Stimulated activated naive CD4-positive, alpha-beta T cell treated with Interleukin-2 at 50 U/mL for 16 hours (primary cell): ENCODE measurements at places on chromosomes 2 and 18.

GRCh38 chr2:127770973-127771735 lies 39.8 kb downstream of the WDR33 start:
- no peak for DNase-seq

DNA sequence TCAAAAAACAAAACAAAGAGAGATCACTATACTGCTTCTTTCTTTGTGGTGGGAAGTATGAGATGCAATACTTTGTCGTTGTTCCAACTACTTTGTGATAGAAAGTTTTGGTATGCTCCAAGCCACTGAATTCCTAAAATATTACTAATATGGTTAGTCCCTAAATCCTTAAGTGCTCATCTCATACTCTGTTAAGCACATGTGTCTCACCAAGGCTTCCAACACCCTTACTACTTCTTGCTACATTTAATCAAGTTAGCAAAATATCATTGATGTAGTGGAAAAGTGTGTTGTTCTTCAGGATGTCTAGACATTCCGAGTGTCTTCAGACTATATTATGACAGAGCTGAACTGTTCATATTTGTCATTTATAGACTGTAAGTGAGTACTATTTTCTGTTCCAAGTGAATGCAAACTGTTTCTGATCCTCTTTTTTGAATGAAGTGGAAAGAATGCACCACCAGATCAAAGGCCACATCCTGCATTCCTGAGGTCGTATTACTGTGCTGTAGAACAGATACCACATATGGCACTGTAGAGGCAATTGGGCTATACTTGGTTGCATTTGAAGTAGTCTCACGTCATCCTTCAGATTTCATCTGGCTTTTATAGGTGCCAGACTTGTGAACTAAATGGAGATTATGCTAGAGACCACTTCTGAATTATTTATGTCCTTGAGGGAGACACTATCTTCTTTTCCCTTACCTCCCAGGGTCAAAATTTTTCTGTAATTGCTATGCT lies 298.4 kb upstream of the ZNF521 start:
- DNase-seq: no peak

DNA sequence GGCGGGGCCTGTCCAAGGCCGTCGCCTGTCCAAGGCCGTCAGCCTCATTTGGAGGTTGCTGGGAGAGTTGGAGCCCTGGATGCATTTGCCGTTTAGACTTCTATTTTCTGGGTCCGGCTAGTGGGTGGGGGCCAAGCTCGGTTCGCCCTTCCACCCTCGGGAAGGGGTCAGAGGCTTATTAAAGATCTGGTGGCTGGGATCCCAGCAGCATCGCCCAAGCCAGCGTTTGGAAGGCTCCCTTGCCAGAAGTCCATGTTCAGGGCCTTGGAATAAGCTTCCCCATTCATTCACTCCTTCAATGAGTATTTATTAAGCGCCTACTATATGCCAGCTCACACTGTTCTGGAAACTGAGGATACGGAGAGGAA lies 516 bp upstream of the DOCK10 start:
- DNase-seq: no peak

DNA sequence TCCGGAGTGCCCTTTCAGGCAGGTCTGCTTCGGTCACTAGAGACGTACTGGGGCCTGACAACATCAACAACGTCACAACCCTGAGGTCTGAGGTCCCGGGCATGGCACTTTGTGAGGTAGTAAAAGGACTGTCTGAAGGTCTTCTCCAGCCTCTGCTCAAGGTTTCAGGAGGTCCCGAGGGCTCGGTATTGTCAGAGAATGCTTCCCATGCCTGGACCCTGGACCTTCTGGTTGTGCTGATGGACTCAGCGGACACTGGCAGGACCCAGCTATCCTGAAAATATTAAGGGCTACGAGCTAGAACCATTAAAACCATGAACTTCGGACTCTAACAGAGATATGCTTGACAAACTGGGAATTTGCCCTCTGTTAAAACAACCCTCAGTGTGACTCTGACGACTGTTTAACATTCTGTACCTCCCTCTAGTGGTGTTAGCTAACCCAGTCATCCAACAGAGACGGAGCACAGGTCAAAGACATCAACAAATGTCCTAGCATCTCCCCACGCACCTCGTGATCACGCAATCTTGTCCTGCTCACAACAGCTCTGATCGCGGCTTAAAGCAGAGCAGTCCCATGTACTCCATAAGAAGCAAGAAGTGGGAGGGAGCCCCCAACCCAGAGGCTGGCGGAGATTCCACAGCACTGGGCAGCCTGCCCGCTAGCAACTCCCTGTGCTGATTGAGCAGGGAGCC lies 96.5 kb downstream of the CCDC93 start:
- DNase-seq: no peak

- DNase-seq: no peak
Measured at GRCh38 chr18:11689669-11690565, 853 bp downstream of the GNAL start.

DNA sequence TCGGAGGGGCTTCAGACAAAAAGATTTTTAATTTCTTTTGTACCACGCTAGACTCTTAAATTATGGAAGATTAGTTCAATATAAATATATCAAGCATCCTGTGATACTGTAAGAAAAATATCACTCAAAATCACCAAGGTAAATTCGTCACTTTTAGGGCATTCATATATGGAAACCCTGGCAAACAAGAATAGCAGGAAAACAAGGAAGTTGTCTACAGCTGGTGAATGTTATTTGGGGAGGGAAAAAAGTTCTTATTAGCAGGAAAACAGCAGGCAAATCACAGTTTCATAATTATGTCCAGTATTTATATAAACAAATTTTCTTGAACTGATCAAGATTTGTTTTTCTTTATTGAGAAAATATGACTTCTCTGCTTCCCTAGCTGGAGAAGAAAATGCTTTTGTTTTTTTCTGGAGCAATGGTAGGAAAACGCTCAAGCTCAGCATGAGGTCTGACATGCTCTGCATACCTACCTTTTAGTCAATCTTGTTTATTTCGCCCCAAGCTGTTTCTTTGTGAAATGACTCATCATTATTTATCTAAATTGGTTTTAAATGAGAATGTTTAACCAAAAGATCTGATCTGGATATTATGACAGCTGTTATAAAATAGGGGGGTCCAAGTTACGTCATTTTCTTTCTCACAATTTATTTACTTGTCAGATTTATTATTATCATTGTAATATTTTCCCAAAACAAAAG lies 14.7 kb downstream of the LINC00305 start:
- no peak for DNase-seq

- no peak for DNase-seq
Measured at GRCh38 chr2:239162141-239162821, 238.5 kb downstream of the HDAC4 start.

DNA sequence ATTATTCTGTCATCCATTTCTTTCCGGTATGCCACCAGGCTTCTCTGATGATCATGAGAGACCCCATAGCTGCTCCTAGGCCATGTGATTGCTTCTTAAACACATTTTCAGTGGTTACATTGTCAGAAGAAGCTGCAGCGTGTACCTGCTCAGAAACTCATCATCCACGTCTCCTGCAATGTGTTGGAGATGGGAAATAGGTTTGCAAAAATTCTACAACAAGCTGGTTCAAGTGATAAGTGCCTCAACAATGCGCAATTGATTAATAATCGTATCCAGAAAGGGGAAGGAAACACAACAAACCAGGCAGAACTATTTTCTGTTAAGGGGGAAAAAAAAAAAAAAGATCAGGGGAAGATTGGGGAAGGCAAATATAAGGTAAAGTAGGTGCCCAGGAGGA lies 75.7 kb upstream of the THUMPD2 start:
- no peak for DNase-seq
